CD8-positive, alpha-beta T cell (primary cell): ENCODE measurements at places on chromosomes 3 and 15.

DNA sequence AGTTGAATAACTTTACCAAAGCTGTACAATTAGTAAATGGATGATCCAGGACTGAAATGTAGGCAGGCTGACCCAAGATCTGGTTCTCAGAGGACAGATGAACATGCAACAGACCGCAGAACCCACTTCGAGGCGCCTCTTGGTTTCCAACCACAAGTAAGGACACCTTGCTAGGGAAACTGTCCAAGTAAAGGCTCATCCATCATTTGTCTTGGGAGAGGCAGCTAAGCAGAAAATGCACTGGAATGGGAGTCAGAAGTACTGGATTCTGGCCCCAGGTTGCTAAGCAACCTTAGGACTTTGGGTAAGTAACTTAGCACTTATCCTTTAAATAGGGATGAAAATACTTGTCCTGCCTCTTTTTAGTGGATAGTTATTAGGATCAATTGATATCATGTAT, 366.3 kb upstream of the LRRC3B start:
- DNase-seq, result no peak

- no peak for DNase-seq
These were observed 43.5 kb upstream of the SLC6A11 start for GRCh38 chr3:10772271-10773161.

GRCh38 chr3:11709782-11710181, 66.1 kb upstream of the VGLL4 start:
- no peak for DNase-seq

- DNase-seq, result no peak
These were observed 48.9 kb upstream of the SLC6A6 start for GRCh38 chr3:14353502-14353901.

DNA sequence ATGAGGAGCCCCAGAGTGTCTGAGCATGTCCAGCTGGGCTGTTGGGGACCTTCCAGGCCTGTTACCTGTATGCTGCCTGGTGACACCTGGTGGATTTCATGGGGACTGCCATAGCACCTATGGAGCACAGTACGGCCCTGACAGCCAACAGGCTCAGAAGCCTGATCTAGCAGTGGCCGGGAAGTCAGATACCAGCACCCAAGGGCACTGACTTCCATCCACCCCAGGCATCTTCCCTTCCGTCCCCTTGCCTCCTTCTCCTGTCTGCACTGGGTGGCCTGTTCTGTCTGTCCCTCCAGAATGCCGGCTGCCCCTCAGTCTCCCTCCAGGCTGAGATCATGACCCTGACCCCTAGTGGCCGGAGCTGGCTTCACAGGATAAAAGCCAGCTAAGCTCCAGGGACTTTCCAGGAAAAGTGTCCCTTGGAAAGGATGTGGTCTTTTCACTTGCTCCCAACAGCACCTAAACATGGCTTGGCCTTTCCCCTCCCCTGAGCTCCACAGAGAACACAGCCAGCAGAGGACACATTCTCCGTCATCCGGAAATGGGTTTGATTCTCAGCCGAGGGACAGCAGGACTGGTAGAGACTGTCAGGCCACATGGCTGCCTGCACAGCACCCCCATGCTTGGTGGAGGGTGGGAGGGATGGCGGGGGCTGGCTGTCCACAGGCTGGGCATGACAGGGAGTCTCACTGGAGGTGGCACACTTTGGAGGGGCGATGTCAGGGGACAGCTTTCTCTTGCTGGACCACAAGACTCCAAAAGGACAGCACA, 9.5 kb downstream of the RPS17 start:
- DNase-seq, result peak; percentile 49

GRCh38 chr3:155619118-155619915, 125.6 kb downstream of the PLCH1 start:
- no peak for DNase-seq

GRCh38 chr3:33181229-33181628, 37.4 kb downstream of the SUSD5 start:
- no peak for DNase-seq

- no peak for DNase-seq
These were observed 39.0 kb downstream of the MYH15 start for GRCh38 chr3:108471426-108471825.

DNA sequence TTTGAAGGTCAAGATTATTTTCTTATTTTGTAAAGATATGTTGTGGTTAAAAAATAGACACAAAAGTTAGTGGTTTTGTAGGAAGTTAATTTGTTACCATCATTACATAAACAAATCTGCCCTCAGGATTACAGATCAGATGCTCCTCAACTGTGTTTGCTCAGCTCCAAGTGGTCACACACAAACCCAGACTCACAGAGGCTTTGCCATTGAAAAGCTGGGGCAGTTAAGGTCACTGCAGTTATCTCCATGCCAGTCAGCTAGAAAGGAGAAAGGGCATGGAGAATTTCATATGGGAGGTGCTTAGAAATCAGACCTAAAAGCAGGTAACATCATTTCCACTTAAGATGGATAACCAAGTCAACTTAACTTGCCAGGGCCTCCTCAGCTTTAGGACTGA, 825.7 kb upstream of the GBE1 start:
- no peak for DNase-seq

DNA sequence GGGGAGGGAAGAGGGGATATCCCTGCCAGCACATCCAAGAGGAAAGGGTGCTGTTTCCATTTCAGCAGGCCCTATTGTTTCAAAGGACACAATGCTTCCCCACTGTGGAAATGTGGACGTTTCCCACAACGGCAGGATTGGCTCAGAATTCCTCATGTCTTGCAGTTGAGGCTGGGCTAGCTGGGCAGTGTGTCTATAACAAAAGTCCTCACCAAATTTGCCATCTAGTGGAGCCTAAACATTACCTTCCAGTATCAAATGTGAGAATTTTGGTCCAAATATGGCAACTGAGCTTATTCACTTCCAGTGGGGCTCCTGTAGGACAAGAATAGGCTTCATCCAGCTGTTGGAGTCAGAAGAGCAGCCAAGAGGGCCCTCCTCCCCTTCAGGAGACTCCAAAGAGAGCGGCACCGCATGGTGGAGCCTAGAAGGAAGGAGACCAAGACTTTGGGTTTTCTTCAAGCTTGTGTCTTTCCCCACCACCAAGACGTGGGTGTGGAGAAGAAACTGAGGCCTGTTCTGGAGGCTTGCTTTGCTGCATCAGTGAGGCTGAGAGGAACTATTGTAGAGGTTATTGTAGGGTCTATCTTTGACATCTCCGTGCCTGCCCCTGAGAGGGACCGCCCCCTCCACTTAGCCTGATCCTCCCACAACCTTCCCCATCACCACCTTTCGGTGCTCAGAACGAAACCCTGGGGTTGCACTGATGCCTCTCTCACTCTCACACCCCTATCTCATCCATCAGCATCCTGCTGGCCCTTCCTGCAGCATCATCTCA, 45.3 kb upstream of the SLCO2A1 start:
- peak; percentile 35 for DNase-seq

- DNase-seq, result peak; percentile 88
These were observed 433.8 kb upstream of the SUCLG2 start for GRCh38 chr3:68088216-68088615.

- no peak for DNase-seq
These were observed 51.0 kb upstream of the EIF1B start for GRCh38 chr3:40258555-40258954.

DNA sequence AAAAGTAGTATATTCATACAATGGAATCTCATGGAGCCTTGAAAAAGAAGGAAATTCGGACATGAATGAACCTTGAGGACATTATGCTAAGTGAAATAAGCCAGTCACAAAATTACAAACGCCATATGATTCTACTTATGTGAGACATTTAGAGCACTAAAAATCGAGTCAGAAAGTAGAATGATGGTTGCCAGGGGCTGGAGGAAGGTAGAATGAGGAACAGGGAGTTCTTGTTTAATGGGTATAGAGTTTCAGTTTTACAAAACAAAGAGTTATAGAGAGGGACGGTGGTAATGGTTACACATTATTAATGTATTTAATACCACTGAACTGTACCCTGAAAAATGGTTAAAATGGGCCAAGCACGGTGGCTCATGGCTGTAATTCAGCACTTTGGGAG, 19.5 kb downstream of the UBXN7 start:
- DNase-seq, result no peak

DNA sequence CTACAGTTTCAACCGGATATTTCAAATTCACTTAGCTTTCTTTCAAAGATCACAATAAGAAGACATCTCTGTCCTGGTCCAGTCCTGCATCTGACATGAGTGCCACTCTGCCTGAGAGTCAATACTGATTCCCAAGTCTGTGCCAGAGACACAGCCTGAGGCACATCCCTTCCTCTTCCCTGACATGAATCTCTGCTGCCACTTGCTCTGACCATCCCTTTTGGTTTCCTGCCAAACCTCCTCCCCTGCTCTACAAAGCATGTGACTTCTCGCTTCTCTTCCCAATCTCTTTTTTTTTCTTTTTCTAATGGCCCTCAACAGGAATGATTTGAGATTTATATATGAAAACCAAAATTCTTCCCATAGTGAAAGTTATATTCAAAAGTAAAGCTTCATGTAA, 117.9 kb downstream of the MECOM start:
- no peak for DNase-seq

- no peak for DNase-seq
These were observed 1556.2 kb upstream of the GBE1 start for GRCh38 chr3:83317605-83318004.

GRCh38 chr15:68554721-68555678, 23.8 kb upstream of the CORO2B start:
- no peak for DNase-seq

- no peak for DNase-seq
These were observed 2.5 kb downstream of the EFCC1 start for GRCh38 chr3:129003578-129004112.

DNA sequence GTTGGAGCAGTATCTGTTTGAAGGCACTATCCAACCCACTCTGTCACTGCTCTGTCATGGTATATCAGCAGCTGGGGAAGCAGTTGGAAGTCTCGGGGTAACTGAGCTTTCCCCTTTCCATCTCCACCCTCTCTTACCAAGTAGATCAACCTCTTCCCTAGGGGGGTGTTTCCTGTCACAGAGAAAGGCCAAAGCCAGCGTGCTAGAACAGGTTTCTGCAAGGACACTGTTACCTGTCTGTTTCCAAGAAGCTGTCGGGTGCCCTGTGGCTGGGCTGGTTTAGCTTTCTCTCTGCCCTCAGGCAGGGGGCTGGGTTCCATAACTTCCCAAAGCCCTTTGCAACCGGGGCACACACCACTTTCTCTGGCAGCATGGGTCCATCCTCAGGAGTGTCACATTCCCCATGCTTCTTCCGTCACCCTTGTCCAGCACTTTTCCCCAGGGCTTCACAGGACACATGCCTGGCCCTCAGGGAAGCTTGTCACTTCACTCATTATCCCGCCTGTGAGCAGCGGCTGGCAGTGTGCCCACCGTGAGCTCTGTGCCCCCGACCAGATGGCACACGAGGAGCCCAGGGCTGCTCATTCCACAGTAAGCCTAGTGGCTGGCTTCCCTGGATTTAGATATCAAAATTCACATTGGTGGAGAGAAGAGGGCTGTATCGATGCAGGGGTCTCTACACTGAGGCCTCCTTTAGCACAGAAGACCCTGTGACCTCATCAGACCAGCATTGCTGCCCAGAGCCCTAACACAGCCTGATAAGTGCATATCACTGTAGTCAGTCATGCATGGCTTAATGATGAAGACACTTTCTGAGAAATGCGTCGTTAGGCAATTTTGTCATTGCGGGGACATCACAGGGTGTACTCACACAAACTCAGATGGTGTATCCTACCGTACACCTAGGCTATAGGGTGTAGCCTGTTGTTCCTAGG, 205.8 kb downstream of the SLCO3A1 start:
- no peak for DNase-seq

DNA sequence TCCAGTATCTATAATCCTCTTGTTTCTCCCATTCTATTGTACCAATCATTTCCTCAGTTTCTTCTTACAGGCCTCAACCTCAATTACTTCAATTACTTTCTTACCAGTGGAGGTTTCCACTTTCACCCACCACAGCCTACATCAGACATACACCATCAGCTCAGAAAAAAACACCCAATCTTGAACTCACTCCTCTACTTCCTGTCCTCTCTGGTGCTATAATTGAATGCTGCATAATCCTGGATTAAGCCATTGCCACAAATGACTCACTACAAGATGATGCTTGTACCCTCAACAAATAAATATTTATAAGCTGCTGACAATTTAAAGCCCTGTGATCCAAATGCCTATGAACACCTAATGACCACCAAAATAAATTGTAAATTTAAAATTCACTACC, 18.5 kb downstream of the RYK start:
- no peak for DNase-seq

DNA sequence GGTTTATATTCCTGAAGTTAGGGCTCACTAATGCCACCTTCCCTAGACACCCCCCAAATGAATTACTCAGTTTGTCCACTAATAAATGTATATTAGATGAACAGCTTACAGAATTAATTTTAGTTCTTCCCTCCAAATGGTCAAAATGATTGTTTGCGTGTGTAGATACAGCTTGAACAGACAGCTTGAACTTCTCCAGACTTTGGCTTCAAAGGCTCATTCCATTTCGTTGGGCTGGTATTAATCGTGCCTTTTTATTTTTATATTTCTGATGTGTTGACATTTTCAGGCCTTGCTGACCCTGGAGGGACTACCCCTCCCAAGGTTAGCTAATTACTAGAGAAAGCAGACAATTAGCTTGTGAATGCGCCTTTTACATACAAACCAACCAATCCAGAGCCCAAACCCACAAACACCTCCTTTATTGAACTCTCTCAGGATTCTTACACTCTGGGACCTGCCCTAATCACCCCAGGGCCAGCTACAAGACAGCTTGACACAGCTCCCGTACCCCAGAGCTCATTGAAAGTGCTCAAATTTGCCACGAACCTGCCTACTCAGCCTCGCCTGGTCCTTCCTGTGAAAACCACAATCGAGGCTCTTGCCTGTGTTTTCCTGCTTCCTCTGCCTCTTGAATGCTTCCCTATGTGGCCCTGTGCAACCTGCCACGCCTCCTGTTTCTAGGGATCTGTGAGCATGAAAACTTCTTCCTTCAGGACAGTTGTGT, 40.3 kb downstream of the RPL22L1 start:
- no peak for DNase-seq
